Daoy (cell line): ENCODE measurements at places on chromosomes 11 and 22. TPM values are rescaled to one million over a fixed set of nuclear protein-coding genes. Genes with fewer than 3 reads are reported as not detected.

TRPM5 gene
- 0.11 TPM in 1 of 2 replicates, not detected in the other for total RNA-seq

KCTD14 gene
- total RNA-seq, result 8.4 and 9.9 TPM in 2 replicates

BCO2 gene
- total RNA-seq, result 0.11 TPM in 1 of 2 replicates, not detected in the other

KCNJ5 gene
- total RNA-seq, result not detected in 2 replicates

SSTR3 gene
- not detected in 2 replicates for total RNA-seq

OR5B21 gene
- total RNA-seq, result not detected in 2 replicates

FOLR1 gene
- total RNA-seq, result not detected in 2 replicates

- DNase-seq, result no peak
Observed at GRCh38 chr22:23698094-23698493, 7.3 kb downstream of the RGL4 start.

DNA sequence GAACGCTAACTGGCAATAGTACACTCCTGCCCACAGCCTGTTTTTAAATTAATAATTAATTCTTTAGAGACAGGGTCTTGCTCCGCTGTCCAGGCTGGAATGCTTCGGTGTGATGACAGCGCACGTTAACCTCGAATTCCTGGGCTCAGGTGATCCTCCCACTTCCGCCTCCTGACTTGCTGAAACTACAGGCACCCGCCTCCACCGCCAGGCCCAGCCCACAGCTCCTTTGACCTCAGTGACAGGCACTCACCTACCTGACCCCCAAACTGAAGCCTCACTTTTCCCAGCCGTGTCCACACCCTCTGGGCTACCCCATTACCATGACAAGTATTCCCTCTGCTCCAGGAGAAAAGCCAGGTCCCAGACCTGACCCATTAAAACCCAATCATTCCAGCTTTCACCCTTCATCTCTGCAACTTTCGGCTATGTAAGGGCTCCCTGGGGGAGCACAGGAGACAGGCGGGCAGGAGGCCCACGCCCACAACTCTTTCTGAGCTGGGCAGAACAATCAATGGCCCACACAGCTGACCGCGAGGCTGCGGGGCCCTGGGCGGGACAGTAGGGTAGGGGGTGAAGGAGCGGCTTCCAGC is 730 bp downstream of the LMNTD2 start:
- no peak for DNase-seq

GRCh38 chr11:41497974-41498373 is 38.5 kb upstream of the LRRC4C start:
- DNase-seq, result no peak

DNA sequence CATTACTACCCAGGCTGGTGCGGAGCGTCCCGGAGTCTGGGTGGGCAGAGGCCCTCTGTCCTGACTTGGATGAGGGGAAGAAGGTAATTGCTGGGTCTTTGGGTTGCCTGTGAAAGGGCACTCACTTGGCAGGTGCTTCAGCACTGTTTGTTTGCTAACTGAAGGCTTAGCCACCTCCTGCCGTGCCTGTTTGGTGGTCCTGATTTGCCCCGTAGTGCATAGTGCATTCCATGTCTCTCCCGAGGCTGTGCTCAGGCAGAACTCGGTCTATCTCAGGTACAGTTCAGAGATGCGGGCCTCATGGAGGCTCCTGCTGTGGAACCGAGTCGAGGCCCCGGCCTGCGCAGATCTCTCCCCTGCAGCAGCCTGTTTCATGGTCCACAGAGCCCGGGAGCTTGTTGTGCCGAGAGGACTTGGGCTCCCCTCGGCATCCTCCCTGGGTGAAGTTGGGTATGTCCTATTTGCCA is 146.2 kb downstream of the TBC1D22A start:
- DNase-seq, result no peak

- DNase-seq, result no peak
Observed at GRCh38 chr11:1461826-1462697, 24.5 kb downstream of the MOB2 start.

DNA sequence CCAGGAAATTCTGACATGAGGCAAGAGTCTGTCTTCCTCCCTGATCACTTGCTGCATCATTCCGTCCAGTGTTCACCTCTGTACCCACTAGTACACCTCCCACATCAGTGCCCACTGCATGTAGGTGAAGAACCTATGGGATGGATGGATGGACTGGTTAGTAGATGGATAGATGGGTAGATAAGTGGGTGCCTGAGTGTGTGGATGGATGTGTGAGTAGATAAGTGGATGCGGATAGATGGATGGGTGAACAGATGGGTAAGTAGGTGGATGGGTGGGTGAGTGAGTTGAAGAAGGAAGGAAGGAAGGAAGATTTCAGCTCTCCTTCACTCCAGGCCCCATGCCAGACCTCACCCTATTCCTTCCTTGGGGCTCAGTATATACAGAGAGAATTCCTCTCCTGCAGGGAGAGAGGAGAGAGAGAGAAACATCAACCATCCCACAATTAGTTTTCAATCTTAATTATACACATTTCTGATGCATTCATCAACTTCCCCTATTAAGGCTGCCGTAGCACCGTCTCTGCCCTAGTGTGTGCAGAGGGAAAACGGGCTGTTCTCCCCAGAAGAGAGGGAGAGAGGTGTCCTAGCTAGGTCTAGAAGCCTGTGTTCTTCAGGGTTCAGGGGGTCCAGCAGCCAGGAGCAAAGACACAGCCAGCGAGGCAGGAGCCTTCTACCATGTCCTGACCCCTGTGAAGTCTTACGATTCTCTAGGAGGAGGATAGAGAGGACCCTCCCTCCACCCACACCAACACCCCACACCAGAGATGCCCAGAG is 125.3 kb downstream of the BUD13 start:
- no peak for DNase-seq

- DNase-seq, result no peak
Observed at GRCh38 chr11:8392166-8392565, 128.5 kb upstream of the LMO1 start.

DNA sequence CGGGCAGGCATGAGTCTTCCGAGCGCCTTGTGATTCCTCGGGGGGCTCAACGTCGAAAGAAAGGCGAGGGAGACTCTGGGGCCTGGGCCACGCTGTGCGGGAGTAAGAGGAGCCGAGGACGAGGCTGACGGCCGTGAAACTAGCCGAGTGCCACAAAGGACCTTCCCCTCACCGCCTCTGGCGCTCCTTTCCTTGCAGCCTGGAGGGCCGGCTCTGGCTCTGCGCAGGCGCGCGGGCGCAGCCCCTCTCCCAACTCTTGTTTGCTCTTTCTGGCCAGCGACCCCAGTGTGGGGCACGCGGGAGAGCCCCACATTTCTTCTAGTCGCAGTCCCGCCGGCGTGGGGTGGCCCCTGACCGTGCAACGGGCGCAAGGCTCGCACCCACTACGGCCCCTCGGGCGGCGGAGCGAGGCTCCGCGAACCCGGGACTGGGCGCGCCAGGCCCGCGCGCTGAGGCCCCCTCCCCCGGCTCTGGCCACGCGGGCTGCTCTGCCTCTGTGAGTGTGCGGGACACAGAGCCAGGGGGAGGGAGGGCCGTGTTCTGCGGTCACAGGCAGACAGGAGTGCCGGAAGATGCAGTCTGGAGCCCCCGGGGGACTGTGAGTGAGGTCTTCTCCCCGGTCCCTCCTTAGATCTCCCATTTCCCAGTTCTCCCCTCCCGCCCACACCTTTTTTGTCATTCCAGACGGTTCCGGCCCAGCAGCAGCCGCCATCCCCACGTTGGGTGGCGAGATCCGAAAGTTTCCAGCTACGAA is 1.0 kb upstream of the TOB2 start:
- DNase-seq, result peak; percentile 78

DNA sequence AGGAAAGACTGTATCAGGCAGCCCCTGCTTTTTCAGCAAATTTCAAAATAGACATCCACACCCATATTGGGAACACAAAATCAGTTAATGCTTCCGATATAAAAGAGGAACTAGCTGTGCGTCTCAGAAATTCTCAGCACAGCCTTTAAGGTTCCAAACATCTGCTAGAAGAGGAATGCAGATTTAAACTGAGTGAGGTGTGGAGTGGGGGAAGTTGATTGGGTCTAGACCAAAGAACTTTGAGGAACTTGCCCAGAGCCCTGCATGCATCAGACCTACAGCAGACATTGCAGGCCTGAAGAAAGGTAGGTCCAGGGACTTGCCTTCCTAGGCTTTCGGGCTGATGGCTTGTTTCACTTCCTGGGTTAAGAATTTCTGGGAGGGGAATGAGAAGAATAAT is at the start of gene MS4A4A:
MS4A4A (plus strand) TSS at position 255 of the 400 bp plus-strand sequence; CDS start at position 265, 10 bp downstream.
- DNase-seq, result no peak

DNA sequence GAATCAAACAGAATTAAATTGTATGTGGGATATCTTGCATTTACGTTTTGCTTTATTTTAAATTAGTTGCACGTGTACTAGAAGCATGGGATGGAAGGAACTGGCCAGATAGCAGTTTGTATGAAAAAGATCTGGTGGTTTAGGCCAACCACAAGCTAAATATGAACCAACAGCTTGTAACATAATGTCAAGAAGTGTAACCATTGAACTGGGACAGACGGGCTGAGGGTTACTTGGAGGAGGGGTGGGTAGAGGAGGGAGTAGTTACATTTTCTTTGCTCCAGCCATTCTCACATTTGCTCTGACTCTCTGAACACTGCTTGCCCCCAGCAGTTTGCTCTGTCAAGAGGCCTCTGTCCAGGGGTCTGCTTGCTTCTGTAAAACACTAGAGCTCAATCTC is 31.7 kb upstream of the CXCR5 start:
- DNase-seq, result no peak

DNA sequence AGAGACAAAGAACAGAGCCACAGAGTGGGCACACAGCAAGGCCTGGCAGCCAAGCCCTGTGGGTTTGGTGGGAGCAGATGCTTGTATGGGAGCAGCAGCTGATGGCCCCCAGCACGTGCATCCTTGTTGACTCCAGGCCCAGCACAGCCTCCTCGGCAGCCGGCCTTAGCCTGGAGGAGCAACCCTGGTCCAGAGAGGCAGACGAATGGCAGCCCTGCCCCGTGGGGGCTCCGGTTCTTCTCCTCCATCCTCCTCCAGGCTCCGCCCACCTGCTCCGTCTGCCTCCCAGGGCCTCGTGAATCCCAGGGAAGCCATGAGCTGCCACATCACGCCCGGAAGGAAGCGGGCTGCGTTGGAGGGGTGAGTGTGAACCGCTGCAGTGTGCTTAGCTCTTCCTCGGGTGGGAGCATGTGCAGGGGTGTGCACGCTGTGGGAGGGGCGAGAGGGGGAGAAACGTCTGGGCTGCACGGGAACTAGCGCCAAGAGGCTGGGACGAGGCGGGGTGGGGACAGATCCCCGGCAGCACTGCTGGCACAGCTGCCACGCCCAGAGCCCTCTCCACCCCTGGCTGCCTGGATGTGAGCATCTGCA is 36.3 kb upstream of the JAM3 start:
- DNase-seq, result no peak

DNA sequence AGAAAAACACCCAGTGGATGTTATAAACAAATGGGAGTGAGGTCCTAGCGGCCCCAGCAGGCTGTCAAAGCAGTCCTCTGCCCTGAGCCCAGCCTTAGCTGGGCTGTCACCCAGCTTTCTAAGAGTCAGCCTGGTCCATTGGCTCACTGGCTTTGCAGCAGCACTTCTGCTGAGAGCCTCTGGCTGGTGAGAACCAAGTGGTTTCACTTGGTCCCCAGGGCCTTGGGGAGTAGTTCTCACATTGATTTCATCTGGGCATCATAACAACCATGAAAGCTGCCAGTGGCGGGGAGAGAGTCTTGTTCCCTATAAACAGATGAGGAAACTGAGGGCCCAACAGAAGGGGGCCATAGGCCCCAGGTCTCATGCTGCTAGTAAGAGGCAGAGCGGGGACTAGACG is 11.4 kb downstream of the SEC14L6 start:
- DNase-seq, result no peak

- no peak for DNase-seq
Observed at GRCh38 chr11:44208976-44209603, 100.8 kb downstream of the ALX4 start.
